ENCODE measurements at places on chromosomes 7 and 10.

DNA sequence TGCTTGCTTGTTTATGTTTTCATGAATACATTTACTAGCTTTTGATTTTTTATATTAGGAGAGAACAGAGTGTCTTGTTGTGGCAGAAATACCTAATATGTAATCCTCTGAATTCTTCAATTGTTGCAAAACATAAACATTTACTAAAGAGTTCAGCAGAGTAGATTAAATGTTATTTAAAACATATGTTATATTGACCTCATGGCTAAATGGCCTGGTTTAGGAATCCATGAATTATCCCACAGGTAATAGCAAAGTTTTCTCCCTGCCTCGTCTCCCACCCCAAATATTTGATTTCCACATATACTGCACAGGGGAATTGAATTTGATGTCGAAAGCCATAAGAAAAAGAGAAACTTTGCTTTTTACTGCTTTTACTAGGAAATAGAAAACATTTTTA is 111.8 kb downstream of the ADK start:
- no peak for DNase-seq

DNA sequence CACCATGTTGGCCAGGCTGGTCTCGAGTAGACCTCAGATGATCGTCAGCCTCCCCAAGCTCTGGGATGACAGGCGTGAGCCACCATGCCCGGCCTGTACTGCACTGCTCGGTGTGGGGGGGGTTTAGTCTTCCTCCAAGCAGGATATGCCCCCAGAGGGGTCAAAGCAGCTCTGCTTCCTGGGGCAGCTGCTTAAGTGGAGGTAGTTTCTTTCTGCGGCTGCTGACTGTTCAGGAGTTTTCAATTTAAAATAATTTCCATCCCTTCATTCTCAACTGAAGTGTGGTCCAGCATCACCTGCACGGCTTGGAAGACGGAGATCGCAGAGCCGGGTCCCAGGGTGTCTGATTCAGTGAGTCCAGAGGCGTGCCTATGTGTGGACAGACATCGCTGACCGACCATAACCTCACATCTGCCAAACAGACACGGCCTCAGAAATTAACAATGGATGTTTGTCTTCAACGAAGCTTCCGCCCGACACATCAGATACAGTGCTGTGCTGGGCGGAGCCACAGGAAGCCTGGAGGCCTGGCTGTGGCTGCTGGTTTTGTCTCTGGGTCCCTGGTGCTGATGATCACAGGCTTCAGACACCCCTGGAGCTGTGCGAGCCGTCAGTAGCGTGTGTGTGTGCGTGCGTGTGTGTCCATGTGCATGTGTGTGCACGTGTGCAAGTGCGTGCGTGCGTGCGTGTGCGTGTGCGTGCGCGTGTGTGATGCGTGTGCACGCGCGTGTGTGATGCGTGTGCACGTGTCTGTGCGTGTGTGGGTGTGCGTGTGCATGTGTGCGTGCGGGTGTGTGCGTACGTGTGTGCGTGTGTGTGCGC is 226.5 kb upstream of the PITRM1 start:
- no peak for DNase-seq

- DNase-seq = no peak
Measured at GRCh38 chr10:123562811-123563580, 103.2 kb upstream of the GPR26 start.

- DNase-seq = no peak
Measured at GRCh38 chr10:116316503-116316902, 7.7 kb upstream of the CCDC172 start.

DNA sequence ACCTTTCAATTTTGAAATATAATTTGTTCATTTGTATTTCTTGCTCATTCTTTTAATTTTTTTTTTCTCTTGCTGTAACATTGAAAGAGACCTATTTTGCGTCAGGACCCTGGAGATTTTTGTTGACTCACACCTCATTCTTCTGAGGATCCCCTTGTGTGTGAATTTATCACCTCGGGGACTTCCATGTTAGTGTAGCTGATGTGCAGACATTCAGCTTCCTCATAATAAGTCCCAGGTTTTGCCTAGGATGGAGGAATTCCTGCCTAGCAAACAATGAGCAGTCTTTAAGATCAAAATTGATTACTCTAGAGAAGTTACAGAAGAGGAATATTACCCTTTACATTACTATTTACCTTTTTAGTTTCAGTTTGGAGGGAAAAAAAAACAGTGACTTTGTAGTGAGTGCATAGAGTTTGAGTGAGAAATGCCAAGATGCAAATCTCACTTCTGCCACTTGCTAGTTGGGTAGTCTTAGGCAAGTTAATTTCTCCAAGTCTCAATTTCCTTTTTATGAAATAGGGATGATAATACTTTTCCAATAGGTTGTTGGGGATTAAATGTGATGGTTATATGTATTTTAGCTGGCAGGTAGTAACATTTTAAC is 14.3 kb downstream of the TES start:
- no peak for DNase-seq

DNA sequence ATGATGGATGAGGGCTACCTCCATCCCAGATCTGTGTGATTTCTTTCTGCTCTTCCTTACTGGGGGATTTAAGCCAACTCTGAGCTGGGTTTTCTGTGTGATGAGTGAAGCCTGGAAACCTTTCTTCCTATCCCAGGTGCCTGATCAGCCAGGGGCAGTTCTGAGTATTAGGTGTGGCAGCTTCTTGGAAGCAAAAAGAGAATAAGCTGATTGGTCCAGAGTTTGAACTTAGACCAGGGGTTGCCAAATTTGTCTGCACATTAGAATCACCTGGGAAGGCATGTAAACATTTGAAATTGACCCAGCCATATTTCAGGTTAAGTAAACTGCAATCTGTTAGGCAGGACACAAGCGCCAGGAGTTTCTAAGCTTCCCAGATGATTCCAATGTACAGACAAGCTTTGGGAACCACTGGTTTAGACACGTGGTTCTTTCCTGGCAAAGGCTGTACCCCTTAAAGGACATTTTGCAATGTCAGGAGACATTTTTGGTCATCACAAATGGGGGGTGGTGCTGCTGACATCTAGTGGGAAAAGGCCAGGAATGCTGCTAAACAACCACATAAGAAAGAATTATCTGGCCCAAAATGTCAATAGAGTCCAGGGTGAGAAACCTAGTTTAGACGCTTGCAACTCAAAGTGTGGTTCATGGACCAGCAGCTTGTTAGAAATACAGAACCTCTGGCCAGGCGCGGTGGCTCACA is 160.5 kb upstream of the GHITM start:
- DNase-seq = no peak

DNA sequence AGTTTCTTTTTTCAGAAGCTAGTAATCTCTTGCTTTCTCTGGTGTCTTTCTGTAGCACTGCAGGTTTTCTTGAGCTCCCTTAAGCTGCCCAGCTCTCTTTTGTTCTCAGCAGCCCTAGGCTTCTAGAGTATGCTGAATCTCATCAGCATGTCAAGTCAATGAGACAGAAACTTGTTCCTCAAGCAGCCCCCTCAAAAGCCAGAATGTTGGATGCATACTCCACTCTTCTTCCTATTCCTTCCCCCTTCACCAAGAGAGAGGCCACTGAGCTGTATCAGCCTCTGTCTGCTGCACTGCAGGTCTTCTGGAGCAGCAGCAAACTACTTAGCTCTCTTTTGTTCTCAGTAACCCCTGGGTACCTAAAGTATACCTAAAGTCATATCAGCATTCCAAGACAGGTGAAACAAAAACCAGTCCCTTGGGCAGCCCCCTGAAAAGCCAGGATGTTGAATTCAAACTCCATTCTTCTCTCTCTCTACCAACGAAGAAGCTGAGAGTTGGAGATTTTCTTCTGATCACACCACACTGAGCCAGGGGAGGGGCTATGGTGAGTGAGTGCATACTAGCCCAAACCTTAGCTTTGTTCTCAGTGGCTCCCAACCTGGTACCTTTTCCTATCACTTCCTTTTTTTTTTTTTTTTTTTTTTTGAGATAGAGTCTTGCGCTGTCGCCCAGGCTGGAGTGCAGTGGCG is 73.3 kb upstream of the WAC start:
- DNase-seq = no peak

- no peak for DNase-seq
Measured at GRCh38 chr7:14842523-14842922, 60.0 kb downstream of the DGKB start.

DNA sequence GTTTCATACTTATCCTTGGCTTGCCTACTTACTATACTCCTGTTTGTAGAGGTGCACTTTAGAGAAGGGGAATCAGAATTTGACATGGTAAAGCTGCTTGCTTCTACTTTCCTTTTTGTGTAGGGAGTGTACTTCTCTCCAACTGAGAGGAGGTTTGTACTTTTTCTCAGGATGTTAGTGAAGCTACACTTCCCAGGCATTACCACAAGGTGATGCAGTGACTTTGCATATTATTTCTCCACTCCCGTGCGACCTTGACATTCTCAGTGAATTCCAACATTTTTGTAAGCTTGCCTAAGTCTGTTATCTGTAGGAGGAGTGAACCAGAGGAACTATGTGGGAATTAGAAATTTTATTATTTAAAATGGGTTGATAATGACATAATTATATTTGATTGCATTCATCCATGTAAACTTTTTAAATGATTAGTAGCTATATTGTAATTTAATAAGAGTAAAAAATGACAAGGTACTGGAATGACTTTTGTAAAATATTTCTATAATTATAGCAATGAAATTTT is 5.2 kb downstream of the TAX1BP1 start:
- DNase-seq = no peak

GRCh38 chr10:112728997-112729396 is 221.1 kb upstream of the TCF7L2 start:
- DNase-seq = no peak

DNA sequence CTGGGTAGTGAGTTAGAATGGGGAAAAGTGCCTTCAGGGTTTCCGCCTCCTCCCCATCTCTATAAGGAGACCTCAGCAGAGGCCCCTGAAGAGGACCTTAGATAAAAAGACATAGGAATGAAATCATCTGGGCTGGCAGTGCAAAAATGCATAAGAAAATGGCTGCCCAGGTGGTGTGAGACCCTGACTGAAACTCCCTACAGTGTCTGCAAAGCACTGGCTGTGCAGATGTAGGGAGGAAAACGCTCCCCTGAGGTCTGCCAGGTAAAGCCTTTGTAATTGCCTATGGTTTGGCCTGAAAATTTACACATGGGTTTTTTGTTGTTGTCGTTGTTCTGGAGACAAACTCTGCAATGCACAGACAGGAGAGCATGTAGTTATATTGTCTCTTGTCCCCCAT is 128.1 kb upstream of the VWC2 start:
- DNase-seq = no peak

- no peak for DNase-seq
Measured at GRCh38 chr7:34133983-34134782, 228.8 kb downstream of the BMPER start.

GRCh38 chr7:129829737-129830631 is 122.8 kb downstream of the UBE2H start:
- DNase-seq = peak; percentile 55
